ENCODE measurements at places on chromosomes 16 and 17. TPM values are rescaled to one million over a fixed set of nuclear protein-coding genes. Genes with fewer than 3 reads are reported as not detected.

DNA sequence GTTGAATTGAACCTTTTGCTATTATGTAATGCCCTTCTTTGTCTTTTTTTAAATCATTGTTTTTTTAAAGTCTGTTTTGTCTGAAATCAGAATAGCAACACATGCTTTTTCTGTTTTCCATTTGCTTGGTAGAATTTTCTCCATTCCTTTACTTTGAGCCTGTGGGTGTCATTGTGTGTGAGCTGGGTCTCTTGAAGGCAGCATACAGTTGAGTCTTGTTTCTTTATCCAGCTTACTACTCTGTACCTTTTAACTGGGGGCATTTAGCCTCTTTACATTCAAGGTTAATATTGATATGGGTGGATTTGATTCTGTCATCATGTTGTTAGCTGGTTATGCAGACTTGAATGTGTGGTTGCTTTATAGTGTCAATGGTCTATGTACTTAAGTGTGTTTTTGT is 292.0 kb downstream of the MAP2K4 start:
- DNase-seq = no peak

- DNase-seq = no peak
These were observed 6.0 kb upstream of the CDR2L start for GRCh38 chr17:74981318-74981978.

The UNC45B gene
- not detected for total RNA-seq

The BIRC5 gene
- total RNA-seq = 23.5 TPM

All from dermis blood vessel endothelial cell (primary cell).